Activated CD4-positive, alpha-beta T cell treated with anti-CD3 and anti-CD28 coated beads, Interleukin-2, amount 10 ng/mL, durations not matched to agents 24 days and 14 days (primary cell): ENCODE measurements at places on chromosomes 16 and 17.

DNA sequence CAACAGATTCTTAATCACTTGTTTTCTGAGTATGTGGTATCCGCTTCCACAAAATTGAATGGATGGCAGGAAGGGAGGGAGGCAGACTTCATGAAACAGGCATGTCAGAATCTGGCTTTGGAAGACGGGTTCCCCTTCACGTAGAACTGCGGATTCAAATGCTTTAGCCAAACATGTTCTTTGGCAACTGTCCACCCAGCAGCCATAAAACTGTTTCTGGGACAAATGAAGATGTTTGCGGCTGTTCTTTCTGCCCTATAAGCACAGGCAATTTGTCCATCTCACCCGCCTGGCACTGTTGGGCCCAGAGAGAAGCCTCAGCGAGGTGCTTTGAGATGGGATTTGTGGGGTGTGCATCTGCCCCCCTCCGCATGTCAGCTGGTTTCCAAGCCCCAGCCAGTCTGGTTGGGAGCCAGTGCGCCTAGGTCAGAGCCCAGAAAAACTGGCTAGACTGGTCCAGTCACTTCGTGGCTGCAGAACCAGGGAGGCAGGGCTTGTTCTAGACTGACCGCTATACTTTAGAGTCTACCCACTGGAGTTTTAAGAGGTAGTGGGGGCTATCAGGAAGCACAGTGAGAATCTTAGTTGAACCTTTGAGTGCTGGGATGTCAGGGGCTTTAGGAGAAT, 6.3 kb downstream of the CRHR1 start:
- no peak overlapping the region for H3K4me3 ChIP-seq
- no peak overlapping the region for H3K27ac ChIP-seq
- H3K36me3 ChIP-seq: no peaks in the 10 kb centered on the region
- no peak for DNase-seq
- H3K4me1 ChIP-seq: no peaks in the 10 kb centered on the region

- H3K36me3 ChIP-seq: no peaks in the 10 kb centered on the region
- no peak overlapping the region for H3K27ac ChIP-seq
- no peak overlapping the region for H3K4me3 ChIP-seq
- no peaks in the 10 kb centered on the region for H3K4me1 ChIP-seq
Measured at GRCh38 chr17:11331547-11332513, 90.8 kb downstream of the SHISA6 start.

- peaks cover 11% of the 10 kb centered on the region for H3K36me3 ChIP-seq
- H3K27me3 ChIP-seq: no peaks in the 10 kb centered on the region
- peak overlapping the region; percentile 88 for H3K4me3 ChIP-seq
Measured at GRCh38 chr16:67842509-67843342, 606 bp downstream of the THAP11 start.

- DNase-seq: no peak
- H3K4me3 ChIP-seq: no peak overlapping the region
- peaks cover 2% of the 10 kb centered on the region for H3K36me3 ChIP-seq
- H3K4me1 ChIP-seq: peaks cover 10% of the 10 kb centered on the region
Measured at GRCh38 chr16:14509675-14510132, 120.4 kb downstream of the PARN start.

- peaks cover 11% of the 10 kb centered on the region for H3K36me3 ChIP-seq
- DNase-seq: peak; percentile 93
- peaks cover 41% of the 10 kb centered on the region for H3K4me1 ChIP-seq
- H3K27ac ChIP-seq: peak overlapping the region; percentile 95
- peak overlapping the region; percentile 83 for H3K4me3 ChIP-seq
Measured at GRCh38 chr16:3021449-3022207, 1.5 kb downstream of the TNFRSF12A start.

GRCh38 chr17:32621612-32622312, 135.0 kb downstream of the CDK5R1 start:
- H3K27ac ChIP-seq: no peak overlapping the region
- H3K4me1 ChIP-seq: no peaks in the 10 kb centered on the region
- H3K4me3 ChIP-seq: no peak overlapping the region
- no peak for DNase-seq
- no peaks in the 10 kb centered on the region for H3K36me3 ChIP-seq

- peaks cover 23% of the 10 kb centered on the region for H3K36me3 ChIP-seq
- peaks cover 2% of the 10 kb centered on the region for H3K4me1 ChIP-seq
- no peak for DNase-seq
- H3K27me3 ChIP-seq: no peaks in the 10 kb centered on the region
Measured at GRCh38 chr16:69703638-69704037, 22.7 kb downstream of the NQO1 start.

DNA sequence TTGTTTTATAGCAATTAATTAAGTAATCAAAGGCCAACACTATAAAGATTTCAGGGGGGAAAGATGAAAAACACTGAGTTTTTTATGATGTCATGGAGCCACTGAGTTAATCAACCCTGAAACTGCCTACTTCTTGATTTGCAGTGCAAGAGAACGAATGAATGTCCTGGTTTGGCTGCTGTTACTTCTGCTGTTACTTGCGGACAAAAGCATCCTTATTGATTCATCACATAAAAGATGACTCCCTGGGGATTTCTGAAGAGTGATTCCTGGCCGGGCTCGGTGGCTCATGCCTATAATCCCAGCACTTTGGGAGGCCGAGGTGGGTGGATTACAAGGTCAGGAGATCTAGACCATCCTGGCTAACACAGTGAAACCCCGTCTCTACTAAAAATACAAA, 10.9 kb upstream of the SPNS3 start:
- H3K36me3 ChIP-seq: no peaks in the 10 kb centered on the region
- H3K27me3 ChIP-seq: peaks cover 5% of the 10 kb centered on the region
- no peak overlapping the region for H3K27ac ChIP-seq
- DNase-seq: no peak
- H3K4me1 ChIP-seq: peaks cover 3% of the 10 kb centered on the region

DNA sequence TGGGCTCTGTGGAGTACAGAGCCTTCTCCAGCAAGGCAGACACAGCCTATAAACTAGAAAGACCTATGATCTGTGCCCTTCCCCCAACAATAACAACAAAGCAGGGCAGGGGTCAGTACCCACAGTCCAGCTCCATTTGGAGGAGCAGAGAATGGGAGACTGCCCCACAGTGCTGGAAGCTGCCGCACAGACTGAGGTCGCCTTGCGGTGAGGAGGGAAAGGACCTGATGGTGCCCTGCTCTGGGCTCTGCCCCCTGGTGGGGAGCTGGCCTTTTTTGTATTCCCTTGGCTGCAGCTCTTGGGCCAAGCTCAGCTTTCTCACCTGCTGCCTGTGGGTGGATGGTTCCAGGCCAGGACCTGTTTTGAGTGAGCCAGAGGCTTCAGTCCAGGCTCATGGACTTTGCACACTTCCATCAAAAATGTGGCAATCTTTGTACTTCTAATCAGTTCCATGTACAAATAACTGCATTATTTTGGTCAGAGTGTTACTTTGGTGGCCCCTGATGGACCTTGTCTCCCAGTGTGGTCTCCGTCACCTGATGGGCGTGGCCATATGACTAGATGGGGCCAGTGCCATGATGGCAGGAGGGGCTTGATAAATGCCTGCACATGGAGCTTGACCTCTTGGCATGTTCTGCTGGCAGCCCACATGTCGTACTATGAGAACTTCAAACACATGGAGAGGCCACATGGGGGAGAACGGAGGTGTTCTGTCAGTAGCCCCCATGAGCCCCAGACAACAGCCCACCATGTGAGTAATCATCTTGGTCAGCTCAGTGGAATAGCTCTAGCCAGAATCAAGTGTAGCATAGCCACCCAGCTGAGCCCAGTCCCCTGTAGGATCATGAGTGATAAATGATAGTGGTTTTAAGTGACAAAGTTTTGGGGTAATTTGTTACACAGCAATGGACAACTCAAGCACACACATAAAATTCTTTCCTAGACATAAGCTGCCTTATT, 24.2 kb downstream of the B9D1 start:
- H3K4me3 ChIP-seq: no peak overlapping the region
- H3K27me3 ChIP-seq: peaks cover 20% of the 10 kb centered on the region
- DNase-seq: peak; percentile 89
- no peaks in the 10 kb centered on the region for H3K4me1 ChIP-seq

GRCh38 chr17:77403854-77404253, 263.1 kb downstream of the SEC14L1 start:
- peaks cover 86% of the 10 kb centered on the region for H3K4me1 ChIP-seq
- no peak for DNase-seq
- peak overlapping the region; percentile 90 for H3K27ac ChIP-seq
- peak overlapping the region; percentile 95 for H3K4me3 ChIP-seq
- peaks cover 40% of the 10 kb centered on the region for H3K36me3 ChIP-seq

DNA sequence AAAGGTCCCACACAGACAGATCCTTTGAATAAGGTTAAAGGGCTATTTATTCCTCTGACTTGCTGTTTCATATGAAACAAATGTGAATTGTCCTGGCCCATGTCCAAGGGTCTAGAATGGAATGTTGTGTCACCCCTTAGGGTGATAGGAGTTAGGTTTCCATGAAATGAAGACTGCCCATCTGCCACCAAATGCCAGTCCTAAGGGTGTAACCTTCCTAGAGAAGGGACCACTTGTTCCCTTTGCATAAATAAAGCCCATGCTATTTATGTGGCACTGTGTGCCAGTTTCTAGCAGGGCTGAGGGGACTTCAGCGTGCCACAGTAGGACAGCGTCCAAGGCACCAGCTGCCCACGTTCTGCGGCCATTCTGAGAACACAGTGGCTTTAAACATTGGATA, 171.3 kb downstream of the ABCA8 start:
- H3K36me3 ChIP-seq: no peaks in the 10 kb centered on the region
- peaks cover 19% of the 10 kb centered on the region for H3K27me3 ChIP-seq
- H3K27ac ChIP-seq: no peak overlapping the region
- H3K4me3 ChIP-seq: no peak overlapping the region

DNA sequence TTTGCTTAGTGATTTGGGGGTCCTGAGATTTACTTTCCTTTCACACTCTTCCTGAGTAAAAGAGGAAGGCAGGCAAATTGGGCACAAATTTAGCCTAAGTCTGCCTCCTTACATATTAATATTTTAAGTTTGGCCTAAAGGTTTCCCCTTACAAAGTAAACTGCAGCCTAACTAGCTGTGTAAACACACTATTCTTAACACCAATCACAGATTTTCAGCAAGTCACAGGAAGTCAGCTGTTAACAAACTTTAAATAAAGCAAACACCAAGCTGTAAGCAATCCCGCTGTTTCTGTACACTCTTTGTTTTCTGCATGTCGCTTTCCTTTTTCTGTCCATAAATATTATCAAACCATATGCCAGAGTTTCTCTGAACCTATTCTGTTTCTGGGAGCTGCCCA, 45.1 kb upstream of the ABCC11 start:
- H3K4me1 ChIP-seq: peaks cover 2% of the 10 kb centered on the region
- no peak overlapping the region for H3K27ac ChIP-seq
- peaks cover 45% of the 10 kb centered on the region for H3K36me3 ChIP-seq
- no peaks in the 10 kb centered on the region for H3K27me3 ChIP-seq
- DNase-seq: no peak

GRCh38 chr17:10618202-10618635, 38.9 kb downstream of the MYH3 start:
- no peak overlapping the region for H3K4me3 ChIP-seq
- no peaks in the 10 kb centered on the region for H3K27me3 ChIP-seq
- H3K4me1 ChIP-seq: no peaks in the 10 kb centered on the region
- no peaks in the 10 kb centered on the region for H3K36me3 ChIP-seq
- no peak overlapping the region for H3K27ac ChIP-seq
- DNase-seq: peak; percentile 88

- DNase-seq: no peak
- H3K4me3 ChIP-seq: peak overlapping the region; percentile 84
- H3K4me1 ChIP-seq: peaks cover 34% of the 10 kb centered on the region
- peaks cover 18% of the 10 kb centered on the region for H3K27me3 ChIP-seq
Measured at GRCh38 chr16:47142486-47142820, 1.3 kb downstream of the NETO2 start.

DNA sequence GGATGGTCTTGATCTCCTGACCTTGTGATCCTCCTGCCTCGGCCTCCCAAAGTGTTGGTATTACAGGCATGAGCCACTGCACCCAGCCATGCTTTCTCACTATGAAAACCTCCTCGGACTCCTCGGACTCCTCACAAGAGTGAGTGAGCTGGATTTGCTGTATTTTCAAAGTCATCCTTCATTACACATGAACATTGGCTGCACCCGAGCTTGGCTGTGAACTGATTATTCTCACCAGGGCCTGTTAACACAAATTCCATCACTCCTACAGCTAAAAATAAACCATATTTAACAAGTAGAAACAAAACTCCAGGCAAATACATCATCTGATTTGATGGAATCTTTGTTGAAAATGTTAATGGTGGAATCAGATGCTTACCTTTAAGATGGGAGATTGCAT, 50.3 kb downstream of the PITPNC1 start:
- peaks cover 36% of the 10 kb centered on the region for H3K4me1 ChIP-seq
- H3K27ac ChIP-seq: no peak overlapping the region
- peaks cover 15% of the 10 kb centered on the region for H3K36me3 ChIP-seq
- H3K27me3 ChIP-seq: no peaks in the 10 kb centered on the region
- no peak overlapping the region for H3K4me3 ChIP-seq

DNA sequence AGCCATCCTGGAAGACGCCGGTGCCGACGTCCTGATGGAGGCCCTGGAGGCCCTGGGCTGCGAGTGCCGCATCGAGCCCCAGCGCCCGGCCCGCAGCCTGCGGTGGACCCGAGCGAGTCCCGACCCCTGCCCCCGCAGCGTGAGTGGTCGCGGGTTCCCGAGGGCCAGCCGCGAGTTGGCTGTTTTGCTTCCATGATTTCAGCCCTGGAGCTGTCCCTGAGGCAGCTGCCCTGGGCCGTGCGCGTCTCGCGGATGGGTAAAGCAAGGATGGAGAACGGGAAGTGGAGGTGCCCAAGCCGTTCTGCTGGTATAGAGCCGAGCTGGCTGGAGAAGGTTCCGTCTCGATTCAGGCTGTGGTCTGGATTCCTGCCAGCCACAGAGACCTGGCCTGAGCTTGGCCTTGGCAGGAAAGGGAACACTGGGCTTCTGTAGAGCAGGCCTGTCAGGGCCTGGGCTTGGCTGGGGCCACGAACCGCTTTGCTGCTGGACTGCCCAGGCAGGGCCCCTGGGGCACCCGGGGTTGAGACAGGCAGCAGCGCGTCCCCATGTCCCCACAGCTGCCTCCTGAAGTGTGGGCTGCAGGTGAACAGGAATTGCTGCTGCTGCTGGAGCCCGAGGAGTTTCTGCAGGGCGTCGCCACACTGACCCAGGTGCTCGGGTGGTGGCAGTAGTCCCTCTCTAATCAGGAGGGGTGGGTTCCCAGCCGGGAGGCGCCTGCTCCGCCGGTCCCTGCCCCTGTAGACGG, 941 bp upstream of the MRPS34 start:
- H3K4me3 ChIP-seq: peak overlapping the region; percentile 93
- H3K27ac ChIP-seq: peak overlapping the region; percentile 71
- peaks cover 15% of the 10 kb centered on the region for H3K36me3 ChIP-seq

GRCh38 chr17:17737961-17738894, 57.0 kb downstream of the RAI1 start:
- H3K27me3 ChIP-seq: no peaks in the 10 kb centered on the region
- H3K4me1 ChIP-seq: peaks cover 26% of the 10 kb centered on the region
- H3K36me3 ChIP-seq: no peaks in the 10 kb centered on the region
- no peak for DNase-seq

- H3K36me3 ChIP-seq: peaks cover 2% of the 10 kb centered on the region
- DNase-seq: no peak
- H3K4me1 ChIP-seq: peaks cover 24% of the 10 kb centered on the region
- peaks cover 63% of the 10 kb centered on the region for H3K27me3 ChIP-seq
- no peak overlapping the region for H3K27ac ChIP-seq
Measured at GRCh38 chr17:38561416-38562214, 44.1 kb downstream of the SRCIN1 start.
